ENCODE measurements at places on chromosomes 4 and X.

- DNase-seq = no peak
Observed at GRCh38 chr4:33013282-33013681, 2293.1 kb downstream of the PCDH7 start.

DNA sequence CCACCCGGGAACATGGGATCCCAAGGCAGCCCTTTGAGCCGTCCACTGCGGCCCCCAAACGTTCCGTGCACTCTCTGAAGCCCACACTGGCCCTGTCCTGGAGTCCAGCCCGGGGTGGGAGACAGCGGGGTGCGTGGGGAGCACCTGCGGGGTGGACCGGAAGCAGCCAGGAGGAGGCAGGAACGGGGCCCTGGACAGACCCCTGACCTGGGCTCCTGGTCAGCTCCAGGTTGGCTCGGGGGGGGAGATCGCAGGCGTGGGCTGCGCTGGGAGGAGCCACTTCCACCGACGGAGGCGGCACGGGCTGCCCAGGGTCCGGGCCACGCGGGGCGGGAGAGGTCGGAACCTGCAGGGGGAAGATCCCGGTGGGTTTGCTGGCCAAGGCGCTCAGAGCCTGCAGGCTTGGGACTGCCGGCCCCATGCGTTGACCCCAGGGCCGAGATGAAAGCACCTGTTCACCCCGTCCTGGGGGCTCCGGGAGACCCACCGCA lies 5.7 kb upstream of the PLCXD1 start:
- DNase-seq = no peak

DNA sequence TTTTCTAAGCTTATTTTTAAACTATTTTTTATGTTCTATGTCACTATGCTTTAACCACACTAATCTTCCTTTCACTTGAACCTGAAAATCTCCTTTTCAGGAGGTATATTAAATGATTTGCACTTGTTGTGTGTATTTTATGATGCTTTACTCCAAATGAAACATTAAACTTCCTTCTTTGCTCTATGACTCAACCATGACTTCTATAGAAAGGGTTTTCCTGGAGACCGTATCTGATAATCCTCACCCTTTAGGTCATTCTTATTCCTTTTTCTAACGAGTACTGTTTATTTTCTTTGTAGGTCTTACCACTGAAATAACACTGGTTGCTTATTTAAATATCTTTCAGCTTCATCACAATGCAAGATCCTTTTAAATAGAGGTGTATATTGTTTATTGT lies 1163.2 kb downstream of the PCDH18 start:
- DNase-seq = no peak

- DNase-seq = no peak
Observed at GRCh38 chr4:148162519-148162918, 279.7 kb downstream of the NR3C2 start.

- no peak for DNase-seq
Observed at GRCh38 chrX:10327651-10328050, 170.9 kb downstream of the CLCN4 start.

- no peak for DNase-seq
Observed at GRCh38 chr4:113153529-113154101, 104.2 kb downstream of the ANK2 start.

- DNase-seq = no peak
Observed at GRCh38 chr4:70945452-70946055, 43.4 kb downstream of the MOB1B start.

DNA sequence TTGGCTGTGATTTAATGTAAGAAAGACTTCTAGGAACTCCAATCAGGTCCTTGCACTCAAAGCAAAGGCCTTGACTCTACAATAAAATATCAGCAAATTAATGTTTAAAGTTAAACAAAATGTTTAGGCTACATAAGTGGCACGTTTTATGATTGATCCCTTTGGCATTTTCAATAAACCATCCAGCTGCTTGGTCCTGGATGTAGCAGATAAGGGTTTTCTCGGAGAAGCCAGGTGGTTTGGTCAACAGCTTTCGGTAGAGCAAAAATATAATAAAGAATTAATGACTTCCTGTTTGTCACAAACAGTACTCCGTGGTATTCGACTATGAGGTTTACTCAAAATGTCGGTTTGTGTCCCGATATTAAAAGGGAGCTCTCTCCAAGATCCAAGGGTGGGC lies 95.8 kb downstream of the GEMIN8 start:
- DNase-seq = no peak

DNA sequence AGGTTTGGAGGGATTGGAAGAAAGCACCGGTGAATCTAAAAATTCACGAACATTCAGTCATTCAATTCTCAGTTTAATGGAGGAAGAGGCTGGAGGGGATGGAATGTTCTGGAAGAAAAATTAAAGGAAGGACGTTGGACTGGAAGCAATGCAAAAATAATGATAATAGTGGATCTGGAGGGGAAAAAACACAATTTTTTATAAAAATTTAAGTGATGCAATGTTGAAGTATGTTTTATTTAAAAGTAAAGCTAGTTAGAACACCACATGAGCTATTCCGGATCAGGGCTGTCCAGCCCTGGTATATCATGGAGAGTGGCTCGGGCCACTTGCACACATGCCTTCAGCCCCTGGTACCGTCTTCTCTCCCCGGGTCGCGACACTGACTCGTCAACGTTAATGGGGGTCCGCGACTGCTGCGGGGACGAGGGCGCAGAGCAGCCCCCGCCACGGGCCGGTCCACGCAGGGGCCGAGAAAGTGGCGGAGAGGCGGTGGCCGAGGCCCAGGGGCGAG lies 204.6 kb downstream of the TENM3 start:
- DNase-seq = no peak

DNA sequence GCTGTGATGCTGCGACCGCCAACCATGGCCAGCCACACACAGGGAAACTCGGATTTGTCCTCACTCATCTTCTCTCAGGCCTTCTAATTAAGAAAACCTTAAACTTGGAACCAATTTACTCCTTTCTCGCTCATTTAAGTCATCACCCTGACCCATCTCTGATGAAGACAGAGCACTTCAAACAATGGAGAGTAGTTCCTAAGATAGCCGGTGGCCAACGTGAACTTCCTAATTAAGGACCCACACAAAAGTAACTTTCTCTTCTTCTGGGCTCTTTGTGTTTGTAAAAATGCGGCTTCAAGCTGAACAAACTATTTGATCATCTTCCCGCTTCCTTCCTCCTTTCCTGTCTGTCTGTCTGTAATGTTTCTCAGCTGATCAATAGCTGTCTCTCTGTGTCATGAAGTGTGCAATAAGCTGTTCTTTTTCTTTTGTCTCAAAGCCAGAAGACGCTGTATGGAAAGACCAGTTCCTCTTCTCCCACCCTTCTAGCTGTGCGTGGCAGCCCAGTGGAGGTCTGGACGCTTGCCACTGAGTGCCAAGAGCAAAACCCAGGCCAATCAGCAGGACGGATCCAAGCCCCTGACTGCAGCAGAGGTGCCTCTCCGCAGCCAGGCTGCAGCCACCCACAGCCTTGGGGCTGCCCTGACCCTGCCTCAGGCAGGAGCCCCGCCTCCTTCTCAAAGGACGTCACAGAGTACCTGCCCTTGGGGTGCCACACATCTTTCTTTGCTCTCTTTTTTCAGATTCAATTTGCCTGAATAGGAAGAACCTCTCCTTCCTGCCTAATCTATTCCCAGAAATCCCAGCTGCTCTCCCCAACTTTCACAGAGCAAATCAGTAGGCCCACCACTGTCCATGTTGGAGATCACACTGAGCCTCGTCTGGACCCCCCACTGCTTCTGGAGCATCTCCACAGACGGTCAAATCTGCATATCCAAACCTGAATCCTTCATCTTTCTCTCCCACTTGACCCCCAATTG lies 59.3 kb downstream of the MAML3 start:
- no peak for DNase-seq

- no peak for DNase-seq
Observed at GRCh38 chr4:20916106-20916505, 215.8 kb downstream of the PACRGL start.

GRCh38 chr4:98222306-98222705 lies 38.9 kb upstream of the RAP1GDS1 start:
- DNase-seq = no peak

- no peak for DNase-seq
Observed at GRCh38 chr4:108527723-108528122, 92.7 kb upstream of the RPL34 start.
